M059J (cell line): ENCODE measurements at places on chromosomes 11 and 22. TPM values are rescaled to one million over a fixed set of nuclear protein-coding genes. Genes with fewer than 3 reads are reported as not detected.

DNA sequence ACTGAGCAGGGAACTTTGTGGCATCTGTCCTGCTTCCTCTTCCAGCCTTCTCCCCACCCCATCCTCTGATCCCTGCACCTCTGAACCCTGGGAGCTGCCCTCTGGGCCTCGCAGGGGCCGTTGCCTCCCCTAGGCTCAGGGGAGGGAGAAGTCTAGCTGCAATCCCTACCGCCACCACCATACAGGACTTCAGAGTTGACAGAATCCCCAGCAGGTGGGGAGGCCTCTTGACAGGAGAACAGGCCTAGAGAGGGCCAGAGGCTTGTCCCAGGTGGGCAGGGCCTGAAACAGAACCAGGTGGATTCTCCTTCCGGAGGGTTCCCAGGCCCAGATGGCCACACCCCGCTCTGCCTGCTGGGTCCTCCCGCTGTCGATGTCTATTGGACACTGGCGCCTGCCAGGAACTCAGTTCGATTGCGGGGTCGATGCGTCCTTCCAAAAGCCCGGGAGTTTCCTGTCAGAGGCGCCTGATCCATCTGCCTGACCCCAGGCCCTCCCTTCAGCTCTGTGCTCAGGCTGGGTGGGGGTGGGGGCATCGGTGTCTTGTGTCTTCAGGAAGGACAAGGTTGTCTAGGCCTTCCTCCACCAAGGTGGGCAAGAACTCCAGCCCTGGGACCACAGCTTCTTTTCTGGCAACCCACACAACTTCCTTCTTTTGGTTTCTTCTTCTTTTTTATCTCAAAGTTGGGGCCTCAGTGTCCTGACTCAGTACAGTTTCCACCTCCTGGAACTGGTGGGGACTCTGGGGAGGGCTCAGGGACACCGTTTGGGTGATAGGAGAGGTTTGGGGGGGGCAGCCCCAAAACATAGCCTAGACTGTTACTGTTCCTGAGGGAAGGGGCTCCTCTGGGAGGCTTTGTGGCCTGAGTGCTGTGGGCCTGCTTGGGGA is 6.4 kb downstream of the STARD10 start:
- DNase-seq, result no peak

- no peak for DNase-seq
Measured at GRCh38 chr11:19117760-19118097, 761 bp downstream of the ZDHHC13 start.

DNA sequence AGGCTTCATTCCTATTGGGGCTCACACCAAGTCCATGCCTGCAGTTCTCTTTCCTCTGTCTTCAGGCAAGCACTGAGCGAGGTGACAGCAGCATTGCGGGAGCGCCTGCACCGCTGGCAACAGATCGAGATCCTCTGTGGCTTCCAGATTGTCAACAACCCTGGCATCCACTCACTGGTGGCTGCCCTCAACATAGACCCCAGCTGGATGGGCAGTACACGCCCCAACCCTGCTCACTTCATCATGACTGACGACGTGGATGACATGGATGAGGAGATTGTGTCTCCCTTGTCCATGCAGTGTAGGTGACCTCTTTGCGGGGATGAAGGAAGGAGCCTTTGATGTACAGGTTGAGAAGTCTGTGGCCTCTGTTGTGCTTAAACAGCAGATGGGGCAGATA is 11.4 kb upstream of the RRM1 start:
- DNase-seq, result no peak

- no peak for DNase-seq
Measured at GRCh38 chr22:31344578-31345330, 1.4 kb downstream of the PATZ1 start.

GRCh38 chr11:61647529-61647928 is 32.7 kb upstream of the DAGLA start:
- DNase-seq, result no peak

DNA sequence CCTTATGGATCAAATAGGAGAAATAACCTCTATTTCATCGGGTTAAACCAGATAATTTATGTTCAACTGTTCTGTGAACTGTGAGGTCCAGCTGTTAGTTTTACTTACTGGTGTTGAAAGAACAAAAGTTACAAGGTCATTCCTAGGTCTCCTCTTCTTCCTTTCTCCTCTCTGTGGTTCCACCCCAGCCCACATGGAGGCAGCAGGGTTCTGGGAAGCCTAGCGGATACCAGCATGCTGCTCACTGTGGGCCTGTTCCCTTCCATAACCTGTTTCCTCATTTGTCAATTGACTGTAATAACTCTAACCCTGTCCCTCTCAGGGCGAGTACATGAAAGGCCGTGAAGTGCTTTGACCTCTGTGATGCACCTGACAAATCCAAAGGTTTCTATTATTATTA is 27.8 kb downstream of the RELT start:
- DNase-seq, result peak; percentile 49

GRCh38 chr11:65500387-65501185 is 1.7 kb downstream of the MALAT1 start:
- peak; percentile 66 for DNase-seq

- DNase-seq, result no peak
Measured at GRCh38 chr22:23789638-23790037, 2.9 kb downstream of the SMARCB1 start.

- peak; percentile 57 for DNase-seq
Measured at GRCh38 chr11:85809863-85810262, 1.1 kb downstream of the SYTL2 start.

GRCh38 chr11:131327421-131327820 is 43.0 kb upstream of the NTM start:
- no peak for DNase-seq

GRCh38 chr11:58921778-58922390 is 17.4 kb upstream of the GLYATL1 start:
- DNase-seq, result no peak

GRCh38 chr11:87076260-87076783 is 38.6 kb downstream of the TMEM135 start:
- DNase-seq, result no peak

- no peak for DNase-seq
Measured at GRCh38 chr11:69699213-69699612, 4.6 kb downstream of the FGF19 start.

- DNase-seq, result peak; percentile 64
Measured at GRCh38 chr11:63933459-63933858, 5.3 kb upstream of the NAA40 start.

DNA sequence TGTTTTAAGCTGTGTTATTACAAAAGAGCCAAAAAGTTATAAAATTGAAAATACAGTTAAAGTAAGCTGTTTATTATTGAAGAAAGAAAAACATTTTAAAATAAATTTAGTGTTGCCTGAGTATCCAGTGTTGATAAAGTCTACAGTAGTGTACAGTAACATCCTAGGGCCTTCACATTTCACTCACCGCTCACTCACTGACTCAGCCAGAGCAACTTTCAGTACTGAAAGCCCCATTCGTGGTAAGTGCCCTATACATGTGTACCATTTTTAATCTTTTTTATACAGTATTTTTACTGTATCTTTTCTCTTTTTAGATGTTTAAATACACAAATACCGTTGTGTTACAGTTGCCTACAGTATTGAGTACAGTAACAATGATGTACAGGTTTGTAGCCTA is 35.0 kb downstream of the POLD3 start:
- DNase-seq, result no peak

GRCh38 chr11:9385327-9385899 is 961 bp downstream of the IPO7 start:
- DNase-seq, result no peak

- no peak for DNase-seq
Measured at GRCh38 chr11:117380676-117381075, 53.0 kb downstream of the CEP164 start.

- peak; percentile 36 for DNase-seq
Measured at GRCh38 chr22:16915701-16916100, 90.5 kb upstream of the XKR3 start.

DNA sequence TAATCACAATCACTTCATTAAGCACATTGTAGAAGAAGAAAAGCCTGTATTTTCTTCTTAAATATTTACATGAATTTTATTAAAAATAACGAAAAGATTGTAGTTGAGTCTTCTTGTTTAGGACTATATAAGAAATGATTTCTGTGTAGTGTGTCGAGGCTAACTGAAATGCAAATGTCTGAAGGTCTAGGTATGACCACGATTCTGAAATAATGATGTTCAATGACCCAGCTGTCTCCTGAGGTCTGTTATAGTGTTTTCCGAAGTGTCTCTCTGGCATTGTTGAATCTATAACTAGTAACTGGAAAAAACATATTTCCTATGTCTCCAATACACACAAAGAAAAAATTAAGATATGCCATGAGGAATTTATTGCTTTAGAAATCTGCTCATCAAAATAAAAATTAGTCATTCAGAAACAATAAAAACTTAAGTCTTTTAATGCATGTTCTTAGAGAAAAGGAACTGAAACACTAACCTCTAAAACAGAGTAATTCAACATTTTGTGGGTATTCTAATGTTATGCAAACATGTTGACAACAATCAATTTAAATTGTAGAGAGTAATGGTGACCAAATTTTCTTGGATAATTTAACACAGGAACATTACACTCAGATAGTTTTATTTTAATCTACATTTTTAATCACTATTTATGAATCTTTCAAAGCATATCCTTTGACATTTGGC is 55.0 kb downstream of the CASP12 start:
- no peak for DNase-seq

GRCh38 chr11:115627666-115628460 is 123.6 kb upstream of the CADM1 start:
- DNase-seq, result no peak

DNA sequence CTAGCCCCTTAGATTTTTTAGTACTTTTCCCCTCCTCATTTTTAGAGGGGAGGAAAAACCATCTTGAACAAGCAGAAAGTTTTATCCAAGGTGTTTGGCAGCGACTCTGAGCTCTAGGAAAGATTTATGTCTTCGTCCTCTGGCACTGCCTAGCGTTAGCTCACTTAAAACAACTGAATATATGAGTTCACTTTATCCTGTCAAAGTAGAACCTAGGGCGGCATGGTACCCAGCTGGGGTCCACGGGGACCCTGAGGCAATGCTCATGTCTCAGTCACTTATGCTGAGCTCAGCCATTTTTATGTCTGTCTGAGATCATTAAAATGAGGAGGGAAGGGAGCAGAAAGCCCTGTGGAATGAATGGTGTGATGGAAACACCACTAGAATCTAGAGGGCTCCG is 14.2 kb upstream of the VSIG10L2 start:
- DNase-seq, result no peak

GRCh38 chr22:30188911-30189310 is 57.6 kb downstream of the LIF start:
- peak; percentile 32 for DNase-seq

DNA sequence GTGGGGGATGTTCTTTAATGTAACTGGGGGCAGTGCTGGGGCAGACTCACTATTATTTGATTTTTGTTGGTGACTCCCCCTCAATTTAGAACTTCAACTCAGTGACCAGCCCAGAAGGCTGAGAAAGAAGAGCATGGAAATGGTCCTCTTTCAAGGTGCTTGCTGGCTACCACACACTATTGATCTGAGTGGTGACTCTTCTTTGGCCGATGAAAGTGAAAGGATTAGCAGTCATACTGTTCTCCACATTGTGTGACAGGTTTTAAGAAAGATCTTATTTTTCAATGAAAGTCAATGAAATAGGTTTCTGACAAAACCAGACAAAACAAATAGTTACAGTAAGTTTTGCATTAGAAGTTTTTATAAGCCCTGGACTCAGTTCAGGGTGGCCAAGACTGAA is 29.9 kb downstream of the NLRP14 start:
- DNase-seq, result no peak

GRCh38 chr11:96260067-96260511 is 82.9 kb downstream of the MAML2 start:
- DNase-seq, result no peak

DNA sequence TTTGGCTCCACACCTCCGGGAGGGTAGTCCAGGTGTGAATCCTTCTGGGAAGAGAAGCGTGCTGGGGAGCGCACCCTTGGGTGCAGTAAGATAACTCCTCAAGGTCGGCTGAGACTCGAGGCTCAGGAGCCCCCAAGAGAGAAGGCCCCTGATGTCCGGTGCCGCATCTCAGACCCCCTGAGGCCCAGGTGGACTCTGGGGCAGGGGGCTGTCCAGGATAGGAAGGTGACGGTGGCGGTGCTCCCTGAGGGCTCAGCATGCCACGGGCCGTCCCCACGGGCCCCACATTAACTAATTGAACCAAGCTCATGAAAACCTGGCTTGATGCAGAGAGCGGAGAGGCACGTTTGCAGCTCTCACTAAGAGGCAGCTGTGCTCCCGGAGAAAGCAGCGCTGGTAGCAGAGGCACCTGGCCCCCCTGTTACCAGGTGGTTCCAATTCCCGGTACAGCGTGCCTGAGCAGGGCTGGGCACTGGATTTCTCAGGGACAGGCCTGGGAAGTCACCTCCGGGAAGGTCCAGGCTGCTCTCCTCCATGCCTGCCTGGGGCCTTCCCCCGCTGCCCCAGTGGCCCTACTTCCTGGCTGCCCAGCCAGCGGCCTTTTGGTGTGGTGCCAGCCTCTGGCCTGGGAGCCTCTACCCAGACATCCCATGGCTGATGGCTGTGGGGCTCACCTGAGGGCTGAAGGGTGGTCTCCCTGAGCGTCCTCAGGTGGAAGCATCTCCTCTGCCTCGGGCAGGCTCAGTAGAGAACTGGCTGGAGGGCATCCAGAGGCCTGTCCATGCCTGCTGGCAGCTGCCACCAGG is 1.1 kb downstream of the KCNQ1 start:
- DNase-seq, result no peak

Gene CELSR1
- 4.3 and 11.8 TPM in 2 replicates for total RNA-seq

Gene UPK3A
- not detected in 2 replicates for total RNA-seq

Gene APOL4
- total RNA-seq, result 0.10 TPM in 1 of 2 replicates, not detected in the other

Gene TMEM191B
- 0.76 TPM in 1 of 2 replicates, not detected in the other for total RNA-seq

Gene SCGB1A1
- total RNA-seq, result not detected in 2 replicates

Gene SESN3
- 0.44 and 0.52 TPM in 2 replicates for total RNA-seq

Gene OR4A16
- total RNA-seq, result not detected in 2 replicates

Gene MCAM
- total RNA-seq, result 353 and 496 TPM in 2 replicates

Gene MUC6
- total RNA-seq, result not detected in 2 replicates

Gene GSTT2B
- total RNA-seq, result 6.2 and 10.1 TPM in 2 replicates

Gene CDC42BPG
- 0.02 and 0.54 TPM in 2 replicates for total RNA-seq

Gene NCF4
- total RNA-seq, result not detected in 2 replicates

Gene NPTXR
- 0.76 and 1.9 TPM in 2 replicates for total RNA-seq

Gene TRMT112
- total RNA-seq, result 378 and 452 TPM in 2 replicates

Gene GPR83
- 0.02 TPM in 1 of 2 replicates, not detected in the other for total RNA-seq

Gene STK33
- 5.7 and 14.3 TPM in 2 replicates for total RNA-seq

Gene CRYBB3
- total RNA-seq, result not detected in 2 replicates

Gene SLC25A45
- total RNA-seq, result 1.1 and 2.5 TPM in 2 replicates

Gene SYNGR1
- 13.6 and 14.9 TPM in 2 replicates for total RNA-seq

Gene ACRV1
- total RNA-seq, result not detected in 2 replicates
